ENCODE measurements at places on chromosomes 16 and 17. TPM values are rescaled to one million over a fixed set of nuclear protein-coding genes. Genes with fewer than 3 reads are reported as not detected.
A peak's percentile ranks its signal among the peaks of the same experiment; 100 is the strongest.

The KRTAP16-1 gene
- not detected for total RNA-seq

The FZD2 gene
- 50.5 TPM for total RNA-seq

The ODAD4 gene
- total RNA-seq: 4.0 TPM

The ALOX12B gene
- not detected for total RNA-seq

The KRTAP4-4 gene
- not detected for total RNA-seq

The SYCE1L gene
- 6.2 TPM for total RNA-seq

GRCh38 chr17:49908782-49909714 lies 59.9 kb upstream of the DLX4 start:
- no peaks in the 10 kb centered on the region for H3K27me3 ChIP-seq
- H3K27ac ChIP-seq: no peak overlapping the region
- DNase-seq: no peak
- H3K4me1 ChIP-seq: peaks cover 86% of the 10 kb centered on the region
- H3K4me3 ChIP-seq: peak overlapping the region; percentile 55

- DNase-seq: no peak
- H3K27me3 ChIP-seq: no peaks in the 10 kb centered on the region
- H3K36me3 ChIP-seq: no peaks in the 10 kb centered on the region
- peaks cover 10% of the 10 kb centered on the region for H3K4me1 ChIP-seq
- H3K27ac ChIP-seq: no peak overlapping the region
Measured at GRCh38 chr17:19260958-19261357, 23.8 kb downstream of the EPN2 start.

DNA sequence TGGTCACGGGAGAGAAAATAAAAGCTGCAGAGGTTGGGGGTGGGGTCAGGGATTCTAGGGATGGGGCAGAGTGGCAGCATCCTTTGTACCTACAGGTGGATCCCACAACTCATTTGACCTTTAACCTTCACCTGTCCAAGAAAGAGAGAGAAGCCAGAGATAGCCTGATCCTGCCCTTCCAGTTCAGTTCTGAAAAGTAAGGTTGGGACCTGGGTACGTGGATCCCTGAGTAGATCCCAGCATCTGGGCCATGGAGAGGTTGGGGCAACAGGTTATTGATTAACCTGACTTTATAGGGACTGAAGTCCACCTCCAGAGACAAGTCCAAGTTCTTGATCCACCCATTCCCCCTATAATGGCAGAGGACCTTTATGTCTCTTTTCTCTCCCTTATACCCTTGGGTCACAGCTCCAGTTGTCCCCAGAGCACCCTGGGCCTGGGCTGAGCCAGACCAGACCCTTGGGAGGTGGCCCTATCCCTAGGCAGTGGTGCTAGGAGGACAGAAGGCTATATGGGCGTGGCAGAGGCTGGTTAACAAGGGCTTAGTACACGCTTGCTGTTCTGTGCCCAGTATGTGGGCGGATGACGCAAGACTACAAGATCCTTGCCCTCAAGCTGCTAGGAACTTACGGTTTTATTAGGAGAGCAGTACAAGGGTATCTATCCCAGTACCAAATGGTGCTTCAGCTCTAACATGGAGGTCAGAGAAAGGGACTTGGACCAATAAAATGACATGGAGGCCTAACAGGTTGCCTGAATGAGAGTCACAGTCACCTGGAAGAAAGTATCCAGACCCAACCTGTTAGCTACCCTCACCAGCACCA lies 3.3 kb downstream of the CLDN7 start:
- no peaks in the 10 kb centered on the region for H3K27me3 ChIP-seq
- peak overlapping the region; percentile 37 for H3K4me3 ChIP-seq
- H3K27ac ChIP-seq: peak overlapping the region; percentile 100
- peaks cover 42% of the 10 kb centered on the region for H3K36me3 ChIP-seq
- H3K4me1 ChIP-seq: peaks cover 28% of the 10 kb centered on the region

- no peaks in the 10 kb centered on the region for H3K27me3 ChIP-seq
- H3K36me3 ChIP-seq: no peaks in the 10 kb centered on the region
- no peak for DNase-seq
- no peak overlapping the region for H3K4me3 ChIP-seq
- H3K4me1 ChIP-seq: no peaks in the 10 kb centered on the region
Measured at GRCh38 chr17:43616852-43617251, 44.9 kb downstream of the MEOX1 start.

DNA sequence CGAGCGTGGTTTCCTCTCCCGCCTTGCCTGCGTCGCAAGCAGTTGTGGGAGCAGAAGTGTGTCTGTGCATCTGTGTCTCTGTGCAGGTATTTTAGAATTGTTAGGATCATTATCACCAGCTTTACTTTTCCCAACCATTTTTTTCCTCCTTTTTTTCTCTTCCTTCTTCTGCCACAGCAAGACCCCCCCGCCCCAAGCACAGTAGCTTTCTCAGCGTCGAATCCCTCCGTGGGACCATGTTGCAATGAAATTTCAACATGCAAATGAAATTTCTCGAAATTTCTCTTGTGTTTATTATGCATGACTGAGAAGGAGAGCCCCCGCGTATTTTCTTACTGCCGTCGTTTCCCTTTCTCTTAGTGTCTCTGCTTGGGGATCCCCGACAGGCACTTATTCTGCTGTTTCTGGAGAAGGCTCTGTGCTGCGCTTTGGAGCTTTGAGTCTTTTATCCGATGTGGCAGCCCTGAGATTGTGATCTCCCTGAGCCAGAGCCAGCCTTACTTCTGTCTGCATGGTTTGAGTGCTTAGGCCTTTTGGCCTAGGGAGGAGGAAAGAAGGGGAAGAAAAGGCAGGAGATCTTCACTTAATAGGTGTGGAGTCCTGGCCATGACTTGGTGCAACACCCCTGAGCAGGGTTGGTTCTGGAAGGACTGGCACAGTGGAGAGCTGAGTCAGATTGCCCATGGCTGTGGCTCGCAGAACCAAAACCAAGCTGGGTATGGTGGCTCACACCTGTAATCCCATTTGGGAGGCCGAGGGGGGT lies 5.0 kb downstream of the ARMC7 start:
- no peak overlapping the region for H3K27ac ChIP-seq
- H3K36me3 ChIP-seq: no peaks in the 10 kb centered on the region
- H3K27me3 ChIP-seq: no peaks in the 10 kb centered on the region

DNA sequence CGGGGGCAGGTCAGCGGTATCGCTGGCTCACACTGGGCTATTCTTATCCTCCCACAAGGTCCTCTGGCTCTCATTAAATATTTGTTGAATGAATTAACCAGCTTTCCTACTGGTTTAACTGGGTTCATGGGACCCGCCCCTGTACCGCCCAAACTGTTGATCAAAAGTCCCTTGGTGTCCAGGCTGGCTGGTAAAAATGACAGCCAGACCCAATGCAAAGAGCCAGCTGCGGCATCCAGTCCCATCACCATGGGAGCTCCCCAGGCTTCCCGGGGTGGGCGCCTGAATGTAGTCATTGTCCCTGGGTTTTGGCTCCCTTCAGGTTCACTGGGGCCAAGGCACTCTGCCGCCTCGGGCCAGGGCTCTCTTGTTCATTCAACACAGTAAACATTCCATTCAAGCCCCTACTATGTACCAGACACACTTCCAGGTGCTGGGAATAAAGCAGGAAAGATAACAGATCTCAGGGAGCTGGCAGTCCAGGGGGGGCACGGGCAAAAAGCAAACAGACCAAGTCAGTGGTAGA lies 11.7 kb upstream of the ATP2C2 start:
- H3K27ac ChIP-seq: peak overlapping the region; percentile 83
- peak; percentile 60 for DNase-seq

DNA sequence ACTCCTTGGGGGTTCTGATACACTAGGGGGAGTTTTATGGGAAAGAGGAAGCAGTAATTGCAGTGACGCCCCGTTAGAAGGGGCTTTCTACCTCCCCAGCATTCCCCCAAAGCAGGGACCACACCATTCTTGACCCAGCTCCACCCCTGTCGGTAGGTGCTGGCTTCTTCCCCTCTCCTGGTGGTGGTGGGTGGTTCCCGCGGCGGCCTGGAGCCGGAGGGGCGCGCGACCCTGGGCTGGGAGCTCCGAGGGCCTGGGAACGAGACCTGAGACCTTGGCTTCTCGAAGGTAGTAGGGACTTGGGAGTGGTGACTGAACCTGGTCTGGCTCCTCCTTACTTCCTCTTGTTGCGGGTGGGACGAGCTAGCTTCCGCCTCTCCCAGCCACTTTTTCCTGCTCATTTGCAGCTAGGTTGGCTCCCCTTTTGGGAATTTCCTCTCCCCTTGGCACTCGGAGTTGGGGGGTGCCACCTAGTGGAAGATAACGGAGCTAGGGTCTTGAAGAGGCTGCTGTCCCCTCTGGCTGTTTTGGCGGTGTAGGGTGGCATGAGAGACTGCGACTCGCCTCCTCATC lies 438 bp downstream of the GRN start:
- H3K36me3 ChIP-seq: no peaks in the 10 kb centered on the region
- peak; percentile 61 for DNase-seq
- peak overlapping the region; percentile 95 for H3K4me3 ChIP-seq
- H3K27ac ChIP-seq: peak overlapping the region; percentile 31

DNA sequence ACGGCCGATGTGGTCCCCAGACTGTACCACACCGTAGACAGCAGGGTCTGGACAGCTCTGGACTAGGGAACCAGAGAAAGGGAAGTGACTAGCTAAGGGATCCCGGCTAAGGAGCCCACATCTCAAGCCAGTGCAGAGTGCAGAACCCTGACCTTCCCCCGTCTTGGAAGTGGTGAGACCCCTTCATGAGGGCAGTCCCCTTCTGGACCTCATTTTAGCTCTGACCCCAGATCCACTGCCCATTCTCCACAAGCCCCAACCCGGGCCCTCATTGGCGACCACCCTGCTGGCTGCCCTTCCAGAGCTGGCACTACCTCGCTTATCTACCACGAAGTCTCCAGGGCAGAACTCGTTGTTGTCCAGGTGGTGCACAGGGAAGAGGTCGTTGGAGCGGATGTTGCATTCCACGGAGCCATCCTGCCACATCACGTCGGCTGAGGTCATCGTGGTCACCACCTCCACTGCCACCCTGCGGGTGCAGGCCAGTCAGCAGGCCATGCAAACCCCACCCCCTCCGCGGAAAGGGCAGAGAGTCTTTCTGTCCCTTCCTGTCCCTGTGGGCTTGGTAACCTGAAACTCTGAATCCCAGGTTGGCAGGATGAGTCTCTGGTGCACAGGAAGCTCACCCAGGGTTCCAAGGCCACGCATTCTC lies 14.2 kb downstream of the SPHK1 start:
- no peak overlapping the region for H3K27ac ChIP-seq
- no peaks in the 10 kb centered on the region for H3K4me1 ChIP-seq
- no peak overlapping the region for H3K4me3 ChIP-seq
- no peaks in the 10 kb centered on the region for H3K36me3 ChIP-seq
- no peaks in the 10 kb centered on the region for H3K27me3 ChIP-seq
- DNase-seq: no peak

GRCh38 chr17:59381716-59382570 lies 50.5 kb downstream of the YPEL2 start:
- no peak for DNase-seq
- no peak overlapping the region for H3K27ac ChIP-seq
- no peaks in the 10 kb centered on the region for H3K27me3 ChIP-seq

- no peak for DNase-seq
- no peaks in the 10 kb centered on the region for H3K4me1 ChIP-seq
- H3K27me3 ChIP-seq: no peaks in the 10 kb centered on the region
- no peaks in the 10 kb centered on the region for H3K36me3 ChIP-seq
- no peak overlapping the region for H3K27ac ChIP-seq
Measured at GRCh38 chr17:56351675-56352074, 198.4 kb downstream of the ANKFN1 start.

GRCh38 chr17:73359987-73360410 lies 48.2 kb upstream of the CDC42EP4 start:
- DNase-seq: peak; percentile 76
- no peak overlapping the region for H3K4me3 ChIP-seq

DNA sequence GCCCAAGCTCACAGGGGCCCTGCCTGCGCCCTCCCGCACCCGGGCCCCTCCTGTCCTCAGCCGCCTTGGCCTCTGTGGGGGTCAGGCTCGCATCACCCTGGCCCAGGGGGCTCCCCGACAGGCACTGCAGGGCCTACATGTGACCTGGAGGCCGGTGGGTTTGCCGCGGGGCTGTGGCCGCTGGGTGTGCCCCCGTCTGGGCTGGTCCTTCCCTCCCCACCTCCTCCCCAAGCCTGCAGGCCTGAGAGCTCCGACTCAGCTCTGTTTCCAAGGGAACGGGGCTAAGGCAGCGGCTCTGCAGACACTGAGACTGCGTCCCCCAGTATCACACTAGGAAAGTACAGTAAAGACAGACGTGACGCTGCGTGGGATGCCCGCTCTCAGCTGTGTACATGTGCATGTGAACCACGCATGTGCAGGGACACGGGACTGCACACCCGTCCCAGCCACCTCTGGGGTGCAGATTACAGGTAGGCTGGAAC lies 16.5 kb upstream of the WDR45B start:
- no peak overlapping the region for H3K4me3 ChIP-seq
- no peak overlapping the region for H3K27ac ChIP-seq
- DNase-seq: no peak
- no peaks in the 10 kb centered on the region for H3K4me1 ChIP-seq
- no peaks in the 10 kb centered on the region for H3K36me3 ChIP-seq

DNA sequence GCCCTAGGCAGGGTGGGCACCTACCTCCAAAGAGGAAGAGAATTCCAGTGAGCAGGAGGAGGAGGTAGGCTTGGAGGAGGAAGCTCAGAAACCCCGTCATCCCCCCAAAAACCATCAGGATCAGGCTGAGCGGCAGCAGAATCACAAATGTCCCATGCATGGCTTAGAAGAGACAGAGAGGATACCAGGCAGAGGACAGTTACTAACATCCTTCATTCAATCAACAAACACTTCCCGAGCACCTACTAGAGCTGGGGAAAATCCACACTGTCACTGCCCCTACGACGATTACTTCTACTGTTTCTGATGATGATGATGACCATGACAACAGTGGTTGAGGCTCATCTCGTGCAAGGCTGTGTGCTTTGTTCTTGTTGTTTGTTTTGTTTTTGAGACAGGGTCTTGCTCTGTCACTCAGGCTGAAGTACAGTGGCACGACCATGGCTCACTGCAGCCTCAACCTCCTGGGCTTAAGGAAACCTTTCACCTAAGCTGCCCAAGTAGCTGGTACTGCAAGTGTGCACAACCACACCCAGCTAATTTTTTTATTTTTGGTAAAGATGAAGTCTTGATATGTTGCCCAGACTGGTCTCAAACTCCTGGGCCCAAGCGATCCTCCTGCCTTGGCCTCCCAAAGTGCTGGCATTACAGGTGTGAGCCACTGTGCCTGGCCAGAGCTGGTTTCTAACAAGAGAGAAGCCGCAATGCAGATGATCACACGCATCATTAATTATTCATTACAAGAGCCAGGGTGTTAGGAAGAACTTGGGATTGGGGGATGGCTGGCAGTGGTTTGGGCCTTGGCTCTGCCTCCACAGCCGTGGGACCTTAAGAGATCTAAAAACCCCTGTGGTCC lies 18.0 kb downstream of the TMEM114 start:
- no peaks in the 10 kb centered on the region for H3K4me1 ChIP-seq
- peaks cover 46% of the 10 kb centered on the region for H3K27me3 ChIP-seq
- no peaks in the 10 kb centered on the region for H3K36me3 ChIP-seq
- DNase-seq: no peak
- H3K27ac ChIP-seq: no peak overlapping the region
- no peak overlapping the region for H3K4me3 ChIP-seq
